ENCODE measurements at places on chromosomes 5 and 9.

- DNase-seq = no peak
Observed at GRCh38 chr9:98185611-98186171, 6.7 kb downstream of the CORO2A start.

DNA sequence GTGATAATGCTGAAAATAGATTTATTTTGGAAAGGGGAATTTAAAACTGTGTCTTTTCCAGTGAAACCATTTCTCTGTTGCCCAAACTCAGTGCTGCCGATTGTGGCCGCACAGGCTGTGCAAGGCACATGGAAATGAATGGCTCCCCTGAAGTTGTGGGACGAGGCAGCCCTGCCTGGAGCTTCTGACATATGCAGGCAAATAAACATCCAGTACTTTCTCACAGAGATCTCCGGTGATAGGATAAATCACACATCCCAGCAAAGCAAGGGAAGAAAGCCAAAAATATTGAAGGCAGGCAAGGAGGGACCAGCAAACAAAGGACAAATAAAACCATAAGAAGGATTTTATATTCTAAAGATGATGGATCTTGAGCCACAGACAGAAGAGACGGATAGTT, 464.5 kb downstream of the MTRR start:
- DNase-seq = no peak

GRCh38 chr5:119341452-119342349, 14.1 kb upstream of the TNFAIP8 start:
- DNase-seq = no peak

DNA sequence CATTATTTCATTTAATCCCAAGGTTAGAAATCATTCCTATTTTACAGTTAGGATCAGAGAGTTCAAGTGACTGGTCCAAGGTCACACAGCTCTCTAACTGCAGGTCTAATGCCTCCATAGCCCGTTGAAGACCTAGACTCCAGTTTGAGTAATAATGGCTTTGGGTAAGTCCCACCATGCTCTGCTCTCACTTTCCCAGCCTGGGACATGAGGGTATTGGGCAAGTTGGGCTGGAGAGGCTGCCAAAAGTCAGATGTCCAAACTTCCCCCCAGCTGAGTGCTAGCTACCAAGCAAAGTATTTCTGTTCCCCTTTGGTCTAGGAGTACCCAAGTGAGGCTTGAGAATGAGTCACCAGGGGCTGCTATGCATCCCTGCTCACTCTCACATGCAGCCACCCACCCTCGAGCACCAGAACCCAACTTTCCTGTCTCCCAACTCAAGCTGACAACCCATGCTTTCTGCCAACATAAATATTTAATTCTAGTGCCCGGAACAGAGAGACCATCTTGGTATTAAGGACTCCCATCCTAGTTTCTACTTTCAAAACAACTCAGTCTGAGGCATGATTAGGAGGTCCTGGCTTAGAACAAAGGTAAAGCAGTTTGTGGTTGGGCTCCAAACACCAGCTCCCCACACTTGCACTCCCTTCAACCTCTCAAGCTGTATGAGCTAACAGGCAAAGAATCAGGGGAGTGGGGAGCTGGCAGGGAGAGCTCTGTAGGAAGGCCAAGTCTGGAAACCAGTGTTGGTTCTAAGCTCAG, 236.5 kb upstream of the TRIM32 start:
- DNase-seq = no peak

DNA sequence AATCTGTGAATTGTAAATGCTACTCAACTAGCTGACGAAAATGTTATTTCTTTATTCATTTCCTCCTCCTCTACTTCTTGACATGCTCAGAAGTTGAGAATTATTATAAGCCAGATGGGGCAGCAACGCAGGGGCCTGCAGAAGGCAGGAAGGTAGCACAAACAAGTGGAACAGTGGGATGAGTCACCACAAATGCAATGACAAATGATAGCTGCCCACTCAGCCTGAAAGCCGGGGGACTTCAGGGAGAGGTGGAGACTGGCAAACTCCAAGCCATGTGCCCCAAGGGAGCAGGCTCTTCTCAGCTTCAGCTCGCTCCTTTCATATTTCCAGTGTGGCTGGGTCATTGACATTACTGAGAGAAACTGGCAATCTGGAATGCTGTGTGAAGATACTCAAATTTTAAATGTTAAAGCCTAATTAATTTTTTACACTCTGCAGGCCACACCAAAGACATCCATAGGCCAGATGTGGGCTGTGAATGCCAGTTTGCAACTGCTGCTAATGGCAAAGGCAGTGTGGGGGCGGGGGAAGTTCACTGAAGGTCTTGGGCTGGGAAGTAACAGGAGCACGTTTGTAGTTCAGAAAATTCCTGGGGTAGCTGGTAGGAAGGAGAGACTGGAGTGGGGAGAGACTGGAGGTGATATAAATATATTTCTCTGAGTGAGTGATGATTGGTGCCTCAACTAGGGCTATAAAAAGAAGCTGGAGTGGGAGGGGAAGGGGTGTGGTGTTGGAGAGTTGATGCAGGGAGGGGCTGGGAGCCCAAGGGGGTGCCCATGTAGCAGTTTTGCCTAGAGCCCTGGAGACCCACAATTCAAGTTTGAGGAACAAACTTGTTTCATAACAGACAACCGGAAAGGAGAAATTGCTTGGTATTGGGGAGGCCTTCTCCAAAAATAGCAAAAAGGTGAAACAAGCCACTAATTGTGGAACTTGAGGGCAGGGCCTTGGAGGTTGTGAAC, 20.8 kb upstream of the ADRB2 start:
- peak; percentile 27 for DNase-seq
